ENCODE measurements at places on chromosomes 2 and 18.

- no peak for DNase-seq
These were observed 42.8 kb upstream of the PCBP1 start for GRCh38 chr2:70044290-70045040.

DNA sequence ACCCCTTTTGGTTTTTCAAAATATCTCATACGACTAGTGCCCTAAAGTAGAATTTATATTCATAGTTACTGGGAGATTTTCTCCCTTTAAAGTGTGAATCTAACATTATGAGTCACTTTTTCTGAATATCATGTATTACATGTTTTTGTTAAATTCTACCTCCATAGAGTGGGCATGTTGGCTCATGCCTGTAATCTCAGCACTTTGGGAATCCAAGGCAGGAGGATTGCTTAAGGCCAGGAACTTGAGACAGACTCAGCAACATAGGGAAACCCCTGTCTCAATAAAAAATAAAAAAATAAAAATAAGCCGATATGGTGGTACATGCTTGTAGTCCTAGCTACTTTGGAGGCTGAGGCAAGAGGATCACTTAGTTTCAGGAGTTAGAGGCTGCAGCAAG, 45.3 kb upstream of the UNC80 start:
- DNase-seq = no peak

- DNase-seq = no peak
These were observed 67.3 kb downstream of the ITGB6 start for GRCh38 chr2:160132761-160133160.

DNA sequence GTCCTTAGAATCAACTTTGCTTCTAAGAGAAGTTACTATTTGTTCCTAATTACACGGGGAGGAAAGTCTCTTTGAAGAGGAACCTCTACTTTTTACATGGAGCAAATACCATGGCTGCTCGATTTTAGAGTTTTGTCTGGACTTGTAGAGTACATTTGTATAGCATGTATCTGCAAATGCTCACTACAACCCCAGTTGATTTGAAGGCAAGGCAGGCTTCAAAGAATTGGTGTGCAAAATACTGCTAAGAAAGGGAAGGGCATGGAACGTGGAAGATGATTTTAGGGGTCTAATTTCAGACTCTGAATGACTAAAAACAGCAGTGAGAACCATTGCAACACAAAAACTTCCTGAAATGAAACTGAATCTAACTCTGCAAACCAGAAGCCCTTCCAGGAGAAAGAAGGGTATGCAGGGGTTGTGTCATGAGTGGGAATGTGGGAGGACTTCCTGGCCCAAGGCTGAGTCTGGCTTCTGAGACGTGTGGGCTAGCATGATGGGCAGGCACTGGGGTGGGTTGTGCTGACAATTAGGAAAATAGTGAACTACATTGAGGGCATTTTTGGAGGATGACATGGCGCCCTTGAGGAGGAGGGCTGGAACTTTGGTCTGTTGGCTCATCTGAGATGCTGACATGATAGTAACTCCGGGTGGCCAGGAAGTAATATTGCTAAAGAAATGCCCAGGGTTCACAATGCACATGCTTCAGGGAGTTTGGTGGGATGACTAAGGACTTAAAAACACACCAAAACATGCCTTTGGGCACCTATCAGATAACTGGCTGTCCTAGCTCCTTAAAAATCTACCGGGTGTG, 18.9 kb upstream of the IL1R2 start:
- no peak for DNase-seq

DNA sequence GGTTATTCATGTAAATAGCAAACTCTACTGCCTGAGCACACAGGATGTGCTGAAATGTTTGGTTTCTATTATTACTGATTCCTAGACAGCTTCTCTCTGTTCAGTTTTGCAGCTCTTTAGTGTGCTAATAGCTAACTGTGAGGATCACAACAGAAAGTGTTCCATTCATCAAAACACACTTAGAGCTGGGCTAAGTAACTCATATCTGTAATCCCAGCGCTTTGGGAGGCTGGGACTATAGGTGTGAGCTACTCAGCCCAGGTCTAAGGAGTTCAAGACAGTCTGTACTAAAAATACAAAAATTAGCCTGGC, 63.2 kb downstream of the MOGAT1 start:
- DNase-seq = no peak

DNA sequence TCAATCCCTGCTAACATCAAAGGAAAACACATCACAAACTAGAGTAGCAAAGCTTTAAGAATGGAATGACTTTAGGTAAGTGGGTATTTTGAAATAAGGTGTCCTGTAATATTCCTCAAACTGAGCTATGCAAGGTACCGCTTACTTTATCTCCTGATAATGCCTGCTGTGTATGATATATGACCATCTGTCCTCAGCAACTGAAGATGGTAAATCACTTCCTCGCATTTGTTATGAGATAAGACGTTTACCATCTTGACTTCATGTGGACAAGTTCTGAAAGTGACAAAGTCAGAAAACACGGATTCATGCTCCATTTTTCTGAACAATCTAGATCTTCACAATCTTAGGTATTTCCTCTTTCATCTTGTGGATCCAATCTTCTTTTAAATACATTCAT, 49.3 kb upstream of the PTPRM start:
- no peak for DNase-seq
